ENCODE measurements at places on chromosomes 3 and 15. TPM values are rescaled to one million over a fixed set of nuclear protein-coding genes. Genes with fewer than 3 reads are reported as not detected.

EFCAB12 gene
- total RNA-seq, result 0.41 TPM

ATP8B4 gene
- total RNA-seq, result 112 TPM

KBTBD13 gene
- not detected for total RNA-seq

SI gene
- total RNA-seq, result not detected

SCG5 gene
- not detected for total RNA-seq

LINGO1 gene
- not detected for total RNA-seq

C3orf70 gene
- 15.7 TPM for total RNA-seq

CCDC50 gene
- total RNA-seq, result 88.8 TPM

RAB43 gene
- total RNA-seq, result 25.6 TPM

QRICH1 gene
- total RNA-seq, result 94.3 TPM

SLC12A1 gene
- total RNA-seq, result not detected

CDC25A gene
- total RNA-seq, result not detected
